Kidney tubule cell (primary cell): ENCODE measurements at places on chromosomes 3 and 15.
A peak's percentile ranks its signal among the peaks of the same experiment; 100 is the strongest.

- DNase-seq, result no peak
Observed at GRCh38 chr3:124950026-124950425, 15.5 kb upstream of the MUC13 start.

DNA sequence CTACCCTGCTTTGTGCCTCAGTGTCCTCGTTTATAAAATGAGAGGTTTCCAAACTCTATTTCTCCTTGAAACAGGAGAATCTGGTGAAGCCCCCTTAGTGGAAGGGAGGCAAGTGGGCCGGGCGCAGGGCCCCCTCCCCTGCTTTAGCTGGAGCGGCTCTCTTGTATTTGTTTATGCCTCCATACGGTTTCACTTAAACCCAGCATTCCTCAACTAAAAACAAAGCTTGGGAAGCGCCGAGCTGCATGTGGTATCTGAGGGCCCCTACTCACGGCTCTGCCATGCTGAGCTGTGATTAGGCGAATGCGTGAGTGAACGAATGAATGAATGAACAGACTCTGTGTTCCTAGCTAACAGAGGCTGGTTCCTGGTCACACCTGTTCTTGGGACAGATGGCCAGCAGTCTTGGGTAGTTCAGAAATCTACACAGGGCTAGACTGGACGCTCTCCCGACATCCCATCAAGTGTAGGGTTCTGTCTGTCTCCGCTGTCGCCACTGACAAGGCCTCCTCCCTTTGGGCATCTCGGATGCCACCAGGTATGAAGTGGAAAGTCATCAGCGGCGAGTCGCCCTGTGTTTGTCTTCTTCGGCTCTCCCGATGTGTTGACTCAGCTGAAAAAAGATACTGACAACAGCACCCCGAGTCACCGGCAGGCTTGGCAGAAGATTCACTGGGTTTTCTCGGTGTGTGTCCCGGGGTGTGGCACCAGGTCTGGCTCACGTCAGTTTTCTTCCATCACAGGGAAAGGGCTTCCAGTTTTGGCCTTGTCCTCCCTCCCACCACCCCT, 42.4 kb upstream of the VPS8 start:
- DNase-seq, result peak; percentile 27

DNA sequence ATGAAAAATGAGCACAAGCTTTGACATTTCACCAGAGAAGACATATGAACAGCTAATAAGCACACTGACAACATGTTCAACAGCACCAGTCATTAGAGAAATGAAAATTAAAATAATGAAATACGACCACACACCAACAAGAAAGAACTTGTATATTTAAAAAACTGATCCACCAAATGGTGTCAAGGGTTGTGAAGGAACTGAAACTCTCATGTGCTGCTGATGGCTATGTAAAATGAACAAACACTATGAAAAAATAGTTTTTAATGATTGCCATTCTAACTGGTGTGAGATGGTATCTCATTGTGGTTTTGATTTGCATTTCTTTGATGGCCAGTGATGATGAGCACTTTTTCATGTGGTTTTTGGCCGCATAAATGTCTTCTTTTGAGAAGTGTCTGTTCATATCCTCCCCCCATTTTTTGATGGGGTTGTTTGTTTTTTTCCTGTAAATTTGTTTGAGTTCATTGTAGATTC, 193.8 kb downstream of the SCAPER start:
- no peak for DNase-seq

DNA sequence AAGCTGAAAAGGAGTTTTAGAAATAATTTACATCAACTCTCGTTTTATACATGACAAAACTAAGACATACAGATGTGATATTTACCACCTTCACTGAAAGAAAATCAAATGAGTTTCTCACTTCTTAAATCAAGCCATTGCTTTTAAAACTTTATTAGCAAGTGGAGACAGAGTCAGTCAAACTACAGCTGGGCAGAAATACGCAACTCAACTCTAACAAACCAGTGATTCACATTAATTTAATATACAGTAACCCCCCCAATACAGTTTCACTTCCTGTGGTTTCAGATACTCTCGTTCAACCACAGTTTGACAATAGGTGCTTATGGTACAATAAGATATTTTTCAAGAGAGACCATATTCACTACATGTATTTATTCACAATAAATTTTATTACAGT, 477.1 kb downstream of the MAGI1 start:
- DNase-seq, result no peak

DNA sequence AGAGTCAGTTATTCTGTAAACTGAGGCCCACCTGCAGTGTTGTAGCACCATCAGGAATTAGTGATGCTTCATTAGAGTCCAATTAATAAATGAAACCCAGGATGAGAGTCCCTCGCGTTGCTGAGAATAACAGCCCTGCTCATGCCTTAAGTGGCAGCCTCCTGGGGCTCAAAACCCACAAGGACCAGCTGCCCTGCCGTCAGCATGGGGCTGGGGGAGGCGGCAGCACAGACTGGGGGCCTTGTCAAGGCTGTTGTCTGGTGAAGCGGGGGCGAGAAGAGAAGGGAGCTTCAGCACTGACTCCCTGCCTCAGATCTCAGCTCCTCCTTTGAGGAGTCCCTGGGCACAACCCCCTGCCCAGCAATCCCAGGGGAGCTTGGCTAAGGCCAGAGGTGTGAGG, 21.0 kb downstream of the CCDC33 start:
- no peak for DNase-seq

DNA sequence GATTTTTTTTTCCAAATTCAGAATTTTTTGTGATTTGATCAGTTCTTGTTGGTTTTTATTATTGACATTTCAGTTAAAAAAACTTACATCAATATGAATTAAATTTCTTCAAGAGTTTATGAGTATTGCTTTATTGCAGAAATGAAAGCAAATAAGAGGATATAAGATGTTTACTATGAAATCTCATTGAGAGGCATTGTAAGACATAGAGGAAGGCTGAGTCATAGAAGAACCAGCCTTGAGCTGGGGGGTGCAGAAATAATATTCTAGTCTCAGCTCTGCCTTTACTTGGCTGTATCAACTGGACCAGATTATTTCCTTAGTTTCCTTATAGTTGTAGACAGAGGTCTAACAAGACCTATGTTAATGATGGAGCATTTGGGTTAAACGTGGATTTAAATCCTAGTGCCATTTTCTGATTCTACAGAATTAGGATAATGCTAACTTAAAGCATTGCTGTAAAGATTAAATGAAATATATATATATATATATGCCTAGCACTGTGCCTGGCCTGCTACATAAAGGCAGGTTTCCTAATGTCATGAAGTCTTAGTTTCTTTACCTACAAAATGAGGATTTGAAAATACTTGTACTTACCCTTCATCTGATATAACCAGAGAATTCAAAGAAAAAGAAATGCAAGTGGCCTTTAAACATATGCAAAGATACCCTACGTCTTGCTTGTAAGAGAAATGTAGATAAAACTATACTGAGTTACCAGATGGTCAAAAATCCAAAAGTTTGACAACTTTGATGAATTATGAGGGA, 7.3 kb downstream of the FAM98B start:
- peak; percentile 6 for DNase-seq

GRCh38 chr15:59160880-59161593, 45.6 kb upstream of the LDHAL6B start:
- DNase-seq, result no peak

GRCh38 chr3:149077628-149078027, 8.7 kb downstream of the HLTF start:
- DNase-seq, result peak; percentile 6

DNA sequence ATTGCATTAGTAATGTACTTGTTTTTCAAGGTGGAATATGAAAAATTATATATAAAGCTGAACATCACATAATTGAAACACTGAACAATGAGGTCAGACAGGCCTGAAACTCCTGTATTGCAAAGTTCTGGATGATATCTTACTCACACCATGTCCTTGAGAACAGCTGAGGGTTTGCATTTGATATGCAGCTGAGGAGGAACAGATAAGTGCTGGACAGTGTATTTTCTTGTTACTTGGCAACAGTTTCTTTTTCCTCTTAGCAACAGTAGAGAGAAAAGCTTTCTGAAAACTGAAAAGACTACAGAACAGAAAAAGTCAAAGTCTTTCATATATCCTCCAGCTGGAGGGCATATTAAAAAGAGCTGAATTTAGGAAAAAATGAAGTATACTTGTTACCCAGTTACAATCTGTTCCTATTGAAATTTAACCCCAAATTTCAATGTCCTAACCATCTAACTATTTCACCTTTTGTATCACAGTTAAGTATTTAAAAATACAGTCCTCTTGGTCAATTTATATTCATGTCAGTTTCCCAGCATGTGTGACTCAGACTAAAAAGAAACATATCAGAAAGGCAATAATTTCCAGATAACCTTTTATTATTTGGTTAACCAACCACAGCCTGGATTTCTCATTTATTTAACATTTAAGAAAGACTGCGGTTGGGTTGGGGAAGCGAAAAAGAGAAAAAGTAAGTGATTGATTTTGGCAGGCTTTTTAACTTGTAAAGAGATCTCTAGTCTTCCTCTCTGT, 733.0 kb upstream of the DPPA4 start:
- DNase-seq, result peak; percentile 47

DNA sequence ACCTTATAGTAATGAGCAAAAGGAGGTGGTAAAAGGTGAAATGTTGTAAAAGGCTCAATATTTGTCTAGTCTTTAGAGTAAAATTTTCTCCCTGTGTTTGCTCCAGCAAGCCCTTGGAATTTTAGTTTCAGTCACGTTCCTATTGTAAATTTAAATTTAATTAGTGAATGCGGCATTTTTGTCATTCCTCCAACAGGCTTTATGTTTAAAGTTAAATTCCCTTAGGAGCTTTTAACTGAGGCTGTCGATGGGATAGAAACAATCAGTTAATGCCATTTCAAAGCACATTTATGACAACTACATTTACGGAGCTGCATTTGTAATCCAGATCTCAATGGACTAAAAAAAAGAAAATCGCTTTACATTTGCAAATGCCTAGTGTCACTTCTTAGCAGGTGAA, 868 bp upstream of the GADL1 start:
- DNase-seq, result no peak

GRCh38 chr3:133717424-133717823, 28.8 kb upstream of the TF start:
- DNase-seq, result no peak

- DNase-seq, result no peak
Observed at GRCh38 chr15:81322676-81323253, 1.2 kb downstream of the STARD5 start.

GRCh38 chr3:132788301-132788671, 66.1 kb upstream of the NPHP3 start:
- DNase-seq, result peak; percentile 29

GRCh38 chr15:92664178-92664900, 8.8 kb upstream of the FAM174B start:
- no peak for DNase-seq

GRCh38 chr3:150256782-150257181, 151.3 kb upstream of the TSC22D2 start:
- no peak for DNase-seq

- DNase-seq, result no peak
Observed at GRCh38 chr15:66378814-66379430, 7.8 kb upstream of the MAP2K1 start.

GRCh38 chr3:41898631-41899030, 63.3 kb downstream of the ULK4 start:
- DNase-seq, result no peak

DNA sequence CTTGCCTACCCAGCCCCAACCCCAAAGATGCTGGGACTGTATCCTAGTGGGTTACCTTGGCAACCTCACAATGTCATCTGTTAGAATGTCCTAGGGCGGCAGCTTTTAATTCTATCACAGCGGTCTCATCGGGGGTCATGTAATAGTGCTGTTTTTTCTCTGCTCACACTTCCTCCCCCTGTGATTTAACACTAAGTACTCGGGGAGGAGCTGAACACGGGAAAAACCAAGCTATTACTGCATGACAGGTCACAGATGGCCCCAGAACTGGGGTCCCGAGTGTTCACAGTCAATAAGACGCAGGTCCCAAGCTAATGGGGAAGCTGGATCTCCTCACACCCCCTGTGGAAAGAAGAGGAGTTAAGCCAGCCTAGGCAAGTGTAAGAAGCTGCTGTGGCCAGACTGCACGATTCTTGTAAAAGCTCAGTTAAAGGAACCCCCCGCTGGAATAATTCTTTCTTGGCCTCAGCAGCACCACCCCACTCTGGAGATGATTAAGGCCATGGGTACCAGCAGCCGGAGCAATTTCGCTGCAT, 2.5 kb upstream of the RFTN1 start:
- no peak for DNase-seq

- peak; percentile 68 for DNase-seq
Observed at GRCh38 chr3:122004991-122005565, 17.0 kb downstream of the ILDR1 start.

DNA sequence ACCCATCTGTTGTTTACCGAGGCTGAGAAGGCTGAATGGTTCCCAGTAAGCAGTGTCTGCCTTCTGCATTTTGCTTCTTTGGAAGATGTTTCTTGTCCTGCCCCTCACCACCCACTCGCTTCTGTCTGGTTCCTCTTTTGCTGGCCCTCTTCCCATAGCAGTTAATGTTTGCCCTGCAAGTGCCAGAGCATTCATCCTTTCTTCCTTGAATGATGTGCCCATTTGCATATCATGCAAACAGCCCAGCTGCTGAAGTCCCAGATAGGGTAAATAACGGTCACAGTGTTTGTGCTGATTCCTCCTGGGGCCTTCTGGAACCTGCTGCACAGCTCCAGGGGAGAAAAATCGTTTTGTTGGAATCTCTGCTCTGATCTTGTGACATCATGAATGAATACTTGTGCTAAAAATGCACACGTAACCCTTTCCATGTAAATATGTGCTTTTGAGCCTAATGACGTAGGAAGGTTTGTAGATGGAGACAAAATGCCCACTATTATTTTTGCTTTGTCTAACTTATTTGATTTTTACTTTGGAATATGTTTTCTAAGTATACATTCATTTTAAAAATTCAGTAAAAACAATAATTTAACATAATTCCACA, 381.0 kb downstream of the SOX2 start:
- peak; percentile 67 for DNase-seq

DNA sequence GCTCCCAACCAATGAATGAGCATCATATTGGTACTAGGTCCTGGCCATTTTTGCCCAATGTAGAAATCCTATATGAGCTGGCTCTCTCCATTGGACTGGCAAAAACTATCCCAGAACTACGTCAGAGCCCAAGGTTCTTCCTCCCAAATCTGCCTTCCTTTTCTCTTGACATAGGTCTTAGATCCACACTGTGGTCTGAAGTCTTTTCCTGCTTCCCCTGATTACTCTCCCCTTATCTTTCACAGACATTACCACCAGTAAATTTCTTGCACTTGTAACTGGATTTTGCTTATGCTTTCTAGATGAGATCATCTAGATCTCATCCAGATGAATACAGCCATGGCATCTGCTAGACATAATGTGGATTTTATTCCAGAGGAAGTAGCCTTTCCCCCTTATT, 141.2 kb upstream of the GADL1 start:
- DNase-seq, result no peak

DNA sequence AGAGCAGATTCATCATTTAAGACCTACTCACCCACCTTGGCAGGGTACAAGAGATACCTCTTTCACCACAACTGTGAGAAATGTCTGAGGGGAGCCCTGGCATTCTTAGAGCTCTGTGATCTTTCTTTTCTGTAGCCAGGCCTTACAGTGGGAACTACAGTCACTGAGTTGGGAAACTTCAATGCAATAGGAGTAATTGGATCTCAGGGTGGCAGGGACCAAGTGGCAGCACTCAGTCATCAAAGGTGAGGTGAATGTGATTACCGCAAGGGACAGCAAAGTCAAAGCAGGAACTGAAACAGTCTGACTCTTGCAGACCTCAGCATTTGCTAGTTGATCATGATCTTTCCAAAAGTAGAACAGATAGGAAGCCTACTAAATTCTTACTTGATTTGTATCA, 7.2 kb upstream of the MCF2L2 start:
- DNase-seq, result no peak
